Activated T-cell treated with anti-CD3 and anti-CD28 coated beads, Interleukin-2, amount 50 U/mL, for 72 hours (primary cell): ENCODE measurements at places on chromosomes 1 and 21.
A peak's percentile ranks its signal among the peaks of the same experiment; 100 is the strongest.

DNA sequence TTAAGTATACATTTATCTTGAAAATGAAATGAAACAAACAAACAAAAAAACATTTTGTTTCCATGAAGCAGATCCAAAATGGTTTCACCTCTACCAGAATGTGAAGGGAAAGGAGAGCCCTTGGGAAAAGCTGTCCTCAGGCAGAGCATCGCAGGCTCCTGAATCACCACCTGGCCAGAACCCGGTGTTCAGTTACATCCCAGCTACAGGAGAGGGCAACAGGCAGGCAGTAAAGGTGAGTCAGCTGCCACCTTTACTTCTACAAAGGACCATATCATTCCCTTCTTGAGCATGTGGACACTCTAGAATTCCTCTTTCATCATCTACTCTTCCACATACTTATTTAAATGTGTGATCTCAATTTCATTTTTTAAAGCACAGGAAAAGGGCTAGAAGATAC, 151.2 kb downstream of the PIGK start:
- no peak for DNase-seq

DNA sequence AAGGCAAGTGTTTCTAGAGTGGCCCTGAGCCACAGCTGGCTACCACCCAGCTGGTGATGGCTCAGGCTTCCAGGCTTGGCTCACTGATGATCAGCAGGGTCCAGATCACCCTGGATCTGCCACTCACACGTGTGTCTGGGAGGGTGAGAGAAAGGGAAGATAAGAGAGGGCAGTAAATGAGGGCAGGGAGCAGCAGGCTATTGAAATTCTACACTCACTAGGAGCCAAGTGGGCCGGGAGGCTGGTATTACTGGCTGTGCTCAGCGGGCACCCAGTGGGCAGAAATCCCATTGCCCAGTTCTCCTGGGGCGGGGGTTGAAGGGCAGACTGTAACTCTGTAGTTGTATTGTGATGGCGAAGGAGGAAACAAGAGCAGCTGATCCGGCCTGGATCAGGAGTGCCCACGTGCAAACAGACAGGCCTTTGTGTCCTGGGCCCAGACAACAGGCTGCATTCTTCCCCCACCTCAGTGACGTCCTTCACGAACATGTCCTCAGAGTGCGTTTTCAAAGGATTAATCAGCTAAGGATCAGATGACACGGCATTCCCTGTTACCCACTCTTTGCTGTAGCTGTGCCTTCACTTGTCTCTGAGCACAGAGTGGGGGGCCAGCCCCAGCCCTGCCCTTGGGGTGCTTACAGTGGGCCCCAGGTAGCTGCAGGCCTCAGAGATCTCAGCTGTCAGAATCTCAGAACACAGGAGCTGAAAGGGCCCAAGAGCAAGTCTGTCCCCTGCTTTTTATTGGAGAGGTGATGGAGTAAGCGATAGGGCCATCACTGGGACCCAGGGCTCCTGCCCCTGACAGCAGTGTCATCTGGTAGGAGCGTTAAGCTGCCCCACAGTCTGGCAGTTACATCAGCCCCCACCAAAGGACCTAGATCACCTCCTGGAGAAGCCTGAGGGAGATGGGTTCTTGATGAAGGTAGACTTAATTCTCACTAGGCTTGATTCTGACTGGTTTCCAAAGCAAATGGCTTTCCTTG, 60.5 kb downstream of the ATP1A1 start:
- no peak for DNase-seq

- no peak for DNase-seq
These were observed 301.2 kb upstream of the SPAG17 start for GRCh38 chr1:118486199-118486598.

DNA sequence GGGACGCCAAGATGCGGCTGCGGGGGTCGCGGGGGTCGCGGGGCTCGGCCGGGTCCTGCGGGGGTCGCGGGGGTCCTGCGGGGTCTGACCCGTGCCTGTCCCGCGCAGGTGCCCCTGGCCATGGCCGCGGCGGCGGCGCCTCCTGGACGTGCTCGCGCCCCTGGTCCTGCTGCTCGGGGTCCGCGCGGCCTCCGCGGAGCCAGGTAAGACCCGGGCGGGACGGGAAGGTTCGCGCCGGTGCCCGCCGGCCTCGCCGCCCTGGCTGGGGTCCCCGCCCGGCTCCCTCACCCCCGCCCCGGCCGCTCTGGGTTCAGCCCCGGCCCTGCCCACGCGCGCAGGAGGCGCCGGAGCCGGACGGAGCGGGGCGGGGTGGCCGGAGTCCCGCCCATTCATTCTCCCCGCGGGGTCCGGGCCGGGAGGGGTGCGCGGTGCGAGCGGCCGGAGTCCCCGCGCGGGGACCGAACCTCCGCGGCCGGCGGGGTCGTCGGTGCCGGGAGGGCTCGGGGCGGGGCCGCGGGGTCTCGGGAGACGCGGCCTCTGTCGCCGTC, 380 bp downstream of the COL18A1 start:
- peak; percentile 23 for DNase-seq

DNA sequence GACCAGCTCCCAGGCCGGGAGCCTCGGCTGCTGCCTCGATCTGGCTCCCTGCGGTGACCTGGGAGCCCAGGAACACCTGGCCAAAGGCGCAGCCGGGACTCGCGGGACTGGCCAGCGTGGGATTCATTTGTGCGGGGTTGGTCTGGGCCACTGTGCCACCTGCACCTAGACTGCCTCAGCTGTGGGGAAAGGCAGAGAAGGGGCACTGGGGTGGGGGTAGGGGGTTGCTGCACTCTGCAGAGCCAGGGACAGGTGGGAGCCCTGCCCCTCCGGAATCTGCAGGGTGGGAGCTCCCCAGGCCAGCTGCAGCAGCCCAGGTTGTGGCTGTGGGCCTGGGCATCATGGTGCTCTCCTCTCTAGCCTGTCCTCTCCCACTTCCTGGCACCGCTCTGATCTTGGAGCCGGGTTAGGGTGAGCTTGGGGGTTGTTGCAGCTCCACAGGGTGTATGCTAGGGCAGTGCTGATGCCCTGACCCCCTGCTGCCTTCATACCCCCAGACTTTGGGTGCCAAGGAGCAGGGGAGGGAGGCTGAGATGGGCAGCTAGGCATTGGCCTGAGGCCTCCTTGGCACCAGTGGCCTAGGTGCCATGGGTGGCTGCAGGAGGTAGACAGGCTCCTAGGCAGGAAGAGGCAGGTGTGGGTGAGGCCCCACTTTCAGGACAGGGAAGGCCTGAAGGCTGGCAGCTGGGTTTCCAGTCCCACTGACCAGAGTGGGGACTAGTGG, 57.5 kb upstream of the ETV3 start:
- DNase-seq = no peak

- no peak for DNase-seq
These were observed 291.6 kb downstream of the PLPP3 start for GRCh38 chr1:56287721-56288120.

GRCh38 chr1:15500184-15501178, 23.5 kb downstream of the CASP9 start:
- DNase-seq = no peak
